ENCODE measurements at places on chromosomes 5 and 9. TPM values are rescaled to one million over a fixed set of nuclear protein-coding genes. Genes with fewer than 3 reads are reported as not detected.

WNT8A gene
- 0.15 TPM for polyA plus RNA-seq

PCDHGB6 gene
- polyA plus RNA-seq = 7.3 TPM

FGF1 gene
- 17.4 TPM for polyA plus RNA-seq

DOCK8 gene
- 15.2 TPM for polyA plus RNA-seq

Measured in left kidney (tissue), 8 donors.